Forelimb muscle (tissue), 1 donor: ENCODE measurements at places on chromosomes 2 and 18. TPM values are rescaled to one million over a fixed set of nuclear protein-coding genes. Genes with fewer than 3 reads are reported as not detected.

The OSBPL6 gene
- 6.2 TPM for polyA plus RNA-seq

The C2orf66 gene
- polyA plus RNA-seq: 0.14 TPM

The AGXT gene
- polyA plus RNA-seq: not detected

The ALPG gene
- not detected for polyA plus RNA-seq

The PLCL1 gene
- polyA plus RNA-seq: 14.3 TPM

The PTPRM gene
- 85.4 TPM for polyA plus RNA-seq

The GCG gene
- polyA plus RNA-seq: 15.6 TPM

The ACVR1C gene
- 0.14 TPM for polyA plus RNA-seq

The RNPEPL1 gene
- polyA plus RNA-seq: 33.2 TPM

The MTX2 gene
- polyA plus RNA-seq: 59.0 TPM

The ZNF2 gene
- 4.9 TPM for polyA plus RNA-seq
